HS-5 (cell line): ENCODE measurements at places on chromosomes 11 and 22.

- DNase-seq: no peak
Measured at GRCh38 chr22:19149991-19150390, at the start of gene GSC2. TSS of gene GSC2 (minus strand) at chr22:19150292. CDS start at chr22:19150283, 9 bp downstream.

DNA sequence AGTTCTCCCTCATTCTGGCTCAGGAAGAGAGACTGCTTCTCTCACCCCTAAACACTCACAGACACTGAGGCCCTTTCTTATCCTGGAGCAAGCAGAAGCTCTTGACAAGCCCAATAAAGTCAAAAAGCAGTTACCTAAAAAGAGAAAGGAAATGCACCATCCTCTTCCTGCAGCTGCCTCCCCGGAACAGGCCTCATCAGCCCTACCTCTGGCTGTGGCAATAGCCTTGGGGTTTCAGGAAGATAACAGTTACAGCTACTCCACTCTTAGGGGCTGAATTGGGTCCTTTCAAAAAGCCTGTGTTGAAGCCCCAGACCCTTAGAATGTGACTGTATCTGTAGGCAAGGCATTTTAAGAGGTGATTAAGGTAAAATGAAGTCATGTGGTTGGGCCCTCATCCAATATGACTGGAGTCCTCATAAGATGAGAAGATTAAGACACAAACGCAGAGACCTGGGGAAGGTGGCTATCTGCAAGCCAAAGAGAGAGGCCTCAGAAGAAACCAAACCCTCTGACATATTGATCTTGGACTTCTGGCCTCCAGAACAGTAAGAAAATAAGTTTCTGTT lies 3.5 kb upstream of the LGALS12 start:
- DNase-seq: no peak

- no peak for DNase-seq
Measured at GRCh38 chr22:19387575-19387974, 44.0 kb downstream of the HIRA start.

- no peak for DNase-seq
Measured at GRCh38 chr11:126288237-126288636, 5.3 kb downstream of the TIRAP start.

GRCh38 chr11:32307471-32307870 lies 127.9 kb downstream of the WT1 start:
- no peak for DNase-seq

- no peak for DNase-seq
Measured at GRCh38 chr11:70859180-70859579, 393.2 kb downstream of the SHANK2 start.

DNA sequence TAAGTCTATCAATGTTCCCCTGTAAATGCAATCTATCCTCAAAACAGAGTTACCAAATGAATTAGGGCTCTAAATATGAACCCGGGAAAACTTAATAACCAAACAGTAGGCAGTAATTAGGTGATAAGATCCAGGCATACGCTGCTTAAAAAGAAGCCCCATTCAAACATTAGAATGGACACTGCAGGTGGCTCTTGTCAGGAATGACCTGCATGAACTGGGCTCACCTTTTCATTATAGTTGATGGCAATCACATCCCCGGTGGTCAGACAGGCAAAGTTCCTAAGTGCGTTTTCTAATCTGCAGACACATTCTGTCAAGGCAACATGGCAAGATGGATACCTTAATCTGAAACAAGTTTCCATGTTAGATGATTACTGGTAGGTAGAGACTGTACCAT lies 14.0 kb downstream of the UFD1 start:
- DNase-seq: no peak

- DNase-seq: no peak
Measured at GRCh38 chr11:34824425-34824824, 91.8 kb downstream of the APIP start.
